ENCODE measurements at places on chromosomes 3 and 15.

- DNase-seq, result no peak
Measured at GRCh38 chr3:32882603-32883025, 64.8 kb downstream of the TRIM71 start.

GRCh38 chr15:44216958-44217357 lies 21.9 kb upstream of the FRMD5 start:
- no peak for DNase-seq

- no peak for DNase-seq
Measured at GRCh38 chr15:45095661-45096060, 18.3 kb downstream of the DUOX2 start.

DNA sequence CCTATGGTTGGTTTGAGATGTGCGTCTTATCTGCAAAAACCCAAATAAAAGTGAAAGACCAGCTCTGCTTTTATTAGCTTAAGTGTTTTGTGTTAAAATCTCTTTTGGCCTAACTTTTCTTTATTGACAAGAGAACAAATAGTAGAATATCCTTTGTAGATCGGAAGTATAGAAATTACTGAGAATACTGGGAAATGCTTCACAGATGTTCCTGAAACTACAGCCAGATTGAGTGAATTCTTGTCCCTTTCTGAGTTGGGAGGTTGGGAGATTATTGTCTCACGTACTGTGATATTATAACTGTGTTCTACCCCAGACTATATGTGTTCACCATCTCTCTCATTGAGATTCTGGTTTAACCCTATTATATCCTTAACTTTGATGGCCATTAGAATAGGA lies 21.7 kb downstream of the RAB8B start:
- no peak for DNase-seq

DNA sequence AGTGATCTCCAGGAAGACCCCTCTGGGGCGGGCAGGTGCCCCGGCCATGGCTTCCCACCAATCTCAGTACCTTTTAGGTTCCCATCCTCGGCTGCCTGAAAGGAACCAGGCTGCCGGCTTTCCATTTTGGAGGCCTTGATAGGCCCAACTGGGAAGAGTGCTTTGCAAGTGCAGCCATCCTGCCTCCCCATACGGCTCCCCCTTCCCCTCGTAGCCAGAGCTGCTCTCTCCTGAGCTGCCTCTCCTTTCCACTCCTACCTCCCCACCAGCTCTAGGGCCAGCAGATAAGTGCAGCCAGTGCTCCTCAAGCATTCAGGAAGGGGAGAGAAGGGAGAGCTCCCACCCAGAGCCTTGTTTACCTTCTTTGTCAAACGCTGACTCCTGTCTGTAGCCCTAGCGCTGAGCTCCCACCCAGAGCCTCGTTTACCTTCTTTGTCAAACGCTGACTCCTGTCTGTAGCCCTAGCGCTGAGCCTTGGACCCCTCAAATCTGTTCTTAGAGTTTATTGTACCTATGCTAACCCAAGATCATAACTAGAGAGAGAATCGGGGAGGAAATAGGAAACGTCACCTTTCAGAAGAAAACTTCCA lies 133.0 kb downstream of the LRRK1 start:
- DNase-seq, result no peak

DNA sequence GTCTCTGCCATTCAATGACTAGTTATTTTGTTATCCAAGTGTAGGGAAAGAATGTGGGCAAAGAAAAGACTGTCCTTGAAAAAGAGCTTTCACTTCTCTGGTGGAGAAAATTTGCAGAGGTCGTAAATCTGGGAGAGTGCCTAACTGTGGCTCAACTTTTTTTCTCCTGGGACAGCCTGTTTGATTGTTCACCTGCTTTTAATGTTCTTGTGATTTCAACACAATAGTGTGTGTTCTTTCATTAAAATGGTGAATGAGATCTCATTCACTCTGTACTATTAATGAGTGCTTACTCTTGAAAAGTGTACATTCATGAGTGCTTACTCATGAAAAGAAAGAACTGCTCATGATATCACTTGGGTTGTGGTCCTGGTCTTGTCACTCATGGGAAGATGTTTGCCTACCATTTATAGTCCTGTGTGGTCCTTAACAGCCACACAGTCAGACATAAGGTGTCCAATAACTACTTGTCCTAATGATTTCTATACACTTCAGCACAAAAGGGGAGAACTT lies 567.3 kb downstream of the GRM7 start:
- no peak for DNase-seq

DNA sequence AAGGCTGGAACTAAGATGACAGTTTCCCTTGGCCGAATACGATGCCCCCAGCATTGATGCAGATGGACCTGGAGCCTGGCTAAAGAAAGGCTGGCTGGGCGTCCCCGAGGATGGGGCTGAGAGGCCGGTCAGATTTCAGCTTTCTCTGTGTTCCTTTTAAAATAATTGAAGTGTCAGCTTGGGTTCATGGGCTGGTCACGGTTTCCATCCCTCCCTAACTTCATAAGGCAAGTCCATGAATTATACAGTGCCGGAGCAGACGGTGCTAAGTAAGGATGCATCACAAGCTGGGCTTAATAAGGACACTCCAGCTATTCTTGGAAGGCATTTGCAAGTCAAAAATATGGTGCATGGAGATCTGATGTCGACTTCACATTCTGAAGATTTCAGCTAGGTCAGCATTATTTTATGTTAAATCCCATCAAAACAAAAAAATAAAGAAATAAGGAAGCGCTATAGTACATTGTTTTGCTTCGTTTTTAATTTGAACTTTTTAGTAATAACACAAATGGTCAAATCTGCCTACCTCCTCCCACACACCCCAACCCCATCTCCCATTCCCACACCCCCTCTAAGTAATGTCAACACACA lies 220.8 kb downstream of the RPLP1 start:
- DNase-seq, result no peak

- no peak for DNase-seq
Measured at GRCh38 chr3:27708250-27708649, 13.9 kb downstream of the EOMES start.

DNA sequence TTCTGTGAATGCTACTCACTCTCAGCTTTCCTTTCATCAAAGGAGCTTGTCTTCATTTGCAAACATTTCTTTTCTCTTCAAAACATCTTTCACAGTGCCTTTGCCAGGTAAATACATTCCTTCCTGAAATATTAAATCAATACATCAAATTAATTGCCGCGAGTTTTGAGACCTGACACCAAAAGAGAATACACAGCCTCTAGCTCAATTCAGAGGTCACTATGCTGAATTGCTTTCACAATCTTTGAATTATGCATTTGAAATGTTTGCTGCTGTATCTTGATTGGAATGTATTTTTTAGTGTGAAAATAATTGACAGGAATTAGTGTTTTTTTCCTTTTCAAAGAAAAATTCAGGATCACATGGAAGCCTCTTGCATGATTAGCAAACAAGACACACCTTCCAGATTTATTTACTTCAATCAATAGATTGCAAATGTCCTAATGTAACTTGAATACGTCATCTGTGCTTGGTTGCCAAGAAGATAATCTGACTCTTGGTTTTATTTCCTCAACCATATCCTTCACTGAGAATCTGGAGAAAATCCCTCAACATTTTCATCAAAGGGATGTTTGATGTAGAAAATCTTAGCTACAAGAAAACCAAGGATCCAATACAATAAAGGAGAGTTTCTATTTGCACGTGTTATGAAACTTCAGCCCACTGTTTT lies 83.6 kb downstream of the KCNH8 start:
- DNase-seq, result no peak

GRCh38 chr3:64739971-64740631 lies 52.3 kb upstream of the ADAMTS9 start:
- no peak for DNase-seq

- no peak for DNase-seq
Measured at GRCh38 chr3:164498917-164499316, 579.4 kb downstream of the SI start.

GRCh38 chr3:58333206-58334012 lies 717 bp downstream of the PXK start:
- DNase-seq, result peak; percentile 34

GRCh38 chr3:21718161-21718765 lies 32.7 kb downstream of the ZNF385D start:
- DNase-seq, result no peak

DNA sequence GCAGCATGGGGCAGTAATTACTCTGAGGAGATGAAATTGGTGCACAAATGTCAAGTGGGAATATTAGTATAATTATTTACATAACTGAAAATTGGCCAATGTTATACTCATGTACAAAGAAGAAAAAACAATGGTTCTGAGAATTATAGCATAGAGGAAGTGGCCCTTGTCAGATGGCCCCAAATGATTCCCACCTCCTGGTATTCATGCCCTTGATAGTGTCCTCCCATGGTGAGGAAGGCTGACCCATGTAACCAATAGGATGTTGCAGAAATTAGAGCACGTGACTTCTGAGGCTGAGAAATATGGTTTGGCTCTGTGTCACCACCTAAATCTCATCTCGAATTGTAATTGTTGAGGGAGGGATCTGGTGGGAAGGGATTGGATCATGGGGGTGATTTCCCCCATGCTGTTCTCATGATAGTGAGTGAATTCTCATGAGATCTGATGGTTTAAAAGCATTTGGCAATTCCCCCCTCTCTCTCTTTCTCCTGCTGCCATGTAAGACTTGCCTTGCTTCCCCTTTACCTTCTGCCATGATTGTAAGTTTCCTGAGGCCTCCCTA lies 368.5 kb downstream of the SHQ1 start:
- DNase-seq, result no peak

GRCh38 chr3:37217098-37217849 lies 42.9 kb upstream of the LRRFIP2 start:
- DNase-seq, result no peak

DNA sequence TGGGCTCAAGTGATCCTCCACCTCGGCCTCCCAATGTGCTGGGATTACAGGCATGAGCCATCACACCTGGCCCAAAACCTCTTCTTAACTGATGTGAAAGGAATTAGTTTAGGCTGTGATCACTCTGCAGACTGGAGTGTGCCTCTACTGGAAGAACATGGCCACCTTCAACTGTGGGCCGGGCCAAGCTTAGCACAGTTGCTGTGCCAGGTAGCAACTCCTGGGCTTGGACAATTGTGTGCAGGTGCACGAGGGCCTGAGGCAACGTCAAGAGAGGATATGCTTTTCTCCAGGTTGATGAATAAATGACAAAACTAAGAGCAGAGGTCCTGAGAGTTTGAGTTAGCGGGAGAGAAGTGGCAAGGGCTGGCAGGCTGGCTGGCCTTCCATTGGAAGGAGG lies 6.5 kb downstream of the FAH start:
- no peak for DNase-seq

GRCh38 chr15:73270366-73271097 lies 98.2 kb downstream of the HCN4 start:
- no peak for DNase-seq

DNA sequence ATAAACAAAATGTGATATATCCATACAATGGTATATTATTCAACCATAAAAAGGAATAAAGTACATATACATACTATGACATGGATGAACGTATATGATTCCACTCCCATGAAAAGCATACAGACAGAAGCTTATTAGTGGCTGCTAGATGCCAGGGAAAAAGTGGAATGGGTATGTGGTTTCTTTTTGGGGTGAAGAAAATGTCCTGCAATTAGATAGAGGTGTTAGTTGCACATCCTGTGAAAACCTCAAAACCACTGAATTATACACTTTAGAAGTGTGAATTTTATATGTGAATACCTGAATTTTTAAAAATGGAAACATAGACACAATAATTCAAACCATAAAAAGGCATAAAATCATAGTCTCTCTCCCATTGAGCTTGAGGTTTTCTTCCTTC lies 11.2 kb downstream of the DENND6A start:
- no peak for DNase-seq

GRCh38 chr3:194587438-194587931 lies 45.7 kb downstream of the TMEM44 start:
- no peak for DNase-seq

GRCh38 chr3:72591522-72592421 lies 256.5 kb downstream of the SHQ1 start:
- no peak for DNase-seq

DNA sequence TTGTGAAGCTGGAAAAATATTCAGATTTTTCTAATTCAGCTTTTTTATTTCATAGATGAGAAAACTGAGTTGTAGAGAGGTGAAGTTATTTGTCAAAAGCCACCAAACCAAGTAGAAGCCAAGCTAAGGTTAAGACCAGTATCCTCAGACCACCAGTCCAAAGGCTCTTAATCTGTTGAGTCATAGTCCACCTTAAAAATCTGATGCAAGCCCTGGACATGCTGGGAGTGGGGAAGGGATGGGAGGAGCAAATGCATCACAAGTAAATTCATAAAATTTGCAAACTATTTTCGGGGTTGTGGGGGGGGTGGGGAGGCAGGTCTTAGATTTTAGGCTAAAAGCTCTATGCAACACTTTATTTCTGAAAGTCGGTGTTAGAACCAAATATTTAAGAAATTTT lies 307.7 kb upstream of the SEMA6D start:
- no peak for DNase-seq

DNA sequence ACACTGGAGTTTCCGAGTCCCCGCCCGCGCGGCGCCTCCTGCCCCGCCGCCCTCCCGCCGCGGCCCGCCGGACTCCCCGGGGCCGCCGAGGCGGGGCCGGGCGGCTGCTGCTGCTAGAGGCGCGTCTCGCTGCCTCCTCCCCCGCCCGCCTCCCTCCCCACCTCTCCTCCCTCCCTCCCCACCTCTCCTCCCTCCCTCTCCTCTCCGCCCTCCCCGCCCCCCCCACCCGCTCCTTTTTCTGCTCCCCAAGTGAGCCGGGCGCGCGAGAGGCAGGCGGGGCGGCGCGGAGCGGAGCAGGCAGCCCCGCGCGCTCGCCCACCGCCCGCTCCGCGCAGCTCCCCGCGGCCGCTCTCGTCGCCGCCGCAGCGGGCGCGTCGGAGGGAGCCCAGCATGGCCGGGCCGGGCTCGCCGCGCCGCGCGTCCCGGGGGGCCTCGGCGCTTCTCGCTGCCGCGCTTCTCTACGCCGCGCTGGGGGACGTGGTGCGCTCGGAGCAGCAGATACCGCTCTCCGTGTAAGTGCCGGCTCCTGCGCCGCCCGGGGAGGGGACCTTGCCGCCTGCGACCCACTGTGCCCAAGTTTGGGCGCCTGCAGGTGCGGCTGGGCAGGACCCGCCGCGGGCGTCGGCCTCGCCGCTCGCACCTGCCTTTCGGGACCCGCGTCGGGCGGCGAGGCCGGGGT lies at the start of gene CACNA2D3:
Gene CACNA2D3, plus strand, starts transcription at position 229 of the 679 bp plus-strand sequence.
- peak; percentile 43 for DNase-seq

DNA sequence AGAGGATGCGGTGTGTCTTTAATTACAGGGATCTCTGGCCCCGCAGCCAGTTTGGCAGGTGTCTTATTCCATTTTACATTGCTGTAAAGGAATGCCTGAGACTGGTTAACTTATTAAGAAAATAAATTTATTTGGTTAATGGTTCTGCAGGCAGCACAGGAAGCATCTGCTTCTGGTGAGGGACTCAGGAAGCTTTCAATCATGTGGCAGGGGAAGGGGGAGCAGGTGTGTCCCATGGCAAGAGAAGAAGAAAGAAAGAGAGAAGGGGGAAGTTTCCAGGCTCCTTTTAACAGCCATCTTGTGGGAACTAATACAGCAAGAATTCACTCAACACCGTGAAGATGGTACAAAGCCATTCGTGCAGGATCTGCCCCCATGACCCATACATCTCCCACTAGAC lies 128.0 kb upstream of the CRBN start:
- DNase-seq, result no peak

DNA sequence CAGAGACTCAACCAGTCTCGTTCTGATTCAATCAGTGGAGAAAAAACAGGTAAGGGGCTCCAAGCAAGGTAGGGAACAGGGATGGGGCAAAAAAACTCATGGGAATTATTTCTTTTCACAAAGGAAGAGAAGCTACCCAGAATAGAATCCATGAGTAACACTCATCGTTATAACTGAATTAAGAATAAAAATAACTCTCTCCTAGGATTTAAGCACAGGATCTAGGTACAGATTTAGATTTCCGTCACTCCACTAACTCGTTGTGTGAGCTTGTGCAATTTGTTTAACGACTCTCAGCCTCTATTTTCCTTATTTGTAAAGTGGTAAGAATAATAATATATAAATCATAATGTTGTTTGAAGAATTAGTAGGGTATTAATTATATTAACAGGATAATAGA lies 68.6 kb downstream of the ADAMTS9 start:
- DNase-seq, result no peak
